Choroid plexus epithelial cell (primary cell): ENCODE measurements at places on chromosomes 5 and 9.

DNA sequence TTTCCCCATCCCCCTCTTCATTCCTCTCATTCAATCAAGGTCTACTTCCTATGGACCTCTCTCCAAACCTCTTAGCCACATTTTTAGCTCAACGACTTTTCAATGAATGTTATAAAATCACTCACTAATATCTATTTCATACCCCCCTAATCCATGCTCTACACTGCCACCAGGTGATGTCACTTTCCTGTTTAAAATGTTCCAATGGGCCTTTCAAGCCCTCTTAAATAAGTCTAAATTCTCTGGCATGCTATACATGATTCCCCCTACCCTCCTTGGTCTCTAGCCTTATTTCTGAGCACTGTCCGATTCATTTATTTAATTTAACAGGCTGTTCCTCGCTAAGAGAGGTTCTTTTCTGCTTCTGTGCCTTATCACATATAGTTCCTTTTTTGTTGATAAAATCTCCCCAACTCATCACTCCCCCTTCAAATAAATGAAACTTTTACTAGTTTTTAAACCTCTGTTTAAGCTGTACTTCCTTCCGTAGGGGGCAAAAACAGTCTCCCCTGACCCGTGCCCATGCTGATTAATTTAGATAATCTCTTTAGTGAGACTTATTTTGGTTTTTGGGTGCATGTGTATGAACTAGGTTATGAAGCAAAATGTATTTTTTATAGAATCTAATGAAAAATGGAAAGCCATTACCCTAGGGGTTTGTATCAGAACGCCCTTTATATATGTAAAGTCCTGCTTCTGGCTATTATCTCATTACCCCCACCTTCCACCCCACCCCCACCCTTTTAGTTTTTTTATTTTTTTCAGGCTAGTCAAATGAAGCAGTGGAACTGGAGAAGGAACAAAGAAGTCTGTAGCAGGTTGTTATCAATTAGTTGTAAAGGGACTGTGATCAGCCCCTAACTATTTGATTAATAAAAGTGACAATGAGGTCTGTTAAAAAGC lies 9.0 kb downstream of the ABHD17B start:
- DNase-seq: no peak

DNA sequence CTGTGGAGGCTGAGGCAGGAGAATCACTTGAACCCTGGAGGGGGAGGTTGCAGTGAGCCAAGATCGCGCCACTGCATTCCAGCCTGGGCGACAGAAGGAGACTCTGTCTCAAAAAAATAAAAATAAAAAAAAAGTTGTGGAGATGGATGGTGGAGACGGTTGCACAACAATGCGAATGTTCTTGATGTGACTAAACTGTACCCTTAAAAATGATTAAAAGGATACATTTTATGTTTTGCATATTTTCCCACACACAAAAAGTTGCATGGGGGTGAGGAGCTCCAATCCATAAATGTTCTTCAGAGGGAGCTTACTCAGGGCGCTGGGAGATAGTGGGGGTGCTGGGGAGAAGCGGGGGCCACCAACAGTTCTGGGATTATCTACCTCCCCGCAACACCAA lies 43.8 kb upstream of the CDKN2AIPNL start:
- no peak for DNase-seq

- DNase-seq: no peak
Observed at GRCh38 chr9:97980479-97980803, 2.7 kb upstream of the ANP32B start.

- DNase-seq: no peak
Observed at GRCh38 chr5:177100714-177101121, 14.0 kb downstream of the FGFR4 start.

GRCh38 chr9:107079589-107079988 lies 203.5 kb upstream of the RAD23B start:
- DNase-seq: no peak

DNA sequence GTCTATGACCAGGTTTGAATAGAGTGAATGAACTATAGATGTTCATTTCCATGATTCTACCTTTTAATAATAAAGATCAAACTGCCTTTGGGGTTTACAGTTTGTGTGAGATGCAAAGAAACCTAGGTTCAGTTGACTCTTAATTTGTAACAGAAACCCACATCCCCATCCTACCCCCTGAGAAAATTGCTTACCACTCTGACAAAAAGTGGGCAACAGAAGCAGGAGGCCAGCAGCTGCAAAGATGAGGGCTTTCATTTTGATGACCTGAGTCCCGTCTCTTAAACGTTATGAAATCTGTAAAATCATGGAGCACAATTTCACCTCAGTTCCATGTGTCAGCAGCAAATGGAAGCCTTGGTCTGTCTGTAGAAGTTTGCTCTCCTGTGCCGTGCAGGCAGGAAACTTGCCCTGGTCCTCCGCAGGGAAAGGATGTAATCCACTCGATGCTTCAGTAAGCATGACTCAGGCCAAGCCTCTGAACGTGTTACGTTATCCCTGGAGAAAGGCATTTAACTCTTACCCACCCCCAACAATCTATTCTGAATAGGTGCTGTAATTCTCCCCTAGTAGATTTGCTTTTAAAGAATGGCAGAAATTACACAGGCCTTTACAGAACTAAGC lies at the start of gene F2RL2:
Gene F2RL2 (minus strand): TSS at position 431 of the 624 bp plus-strand sequence. CDS start 173 bp downstream, at position 258.
- DNase-seq: peak; percentile 83
